ENCODE measurements at places on chromosomes 11 and 22.

- DNase-seq, result no peak
Measured at GRCh38 chr11:33731723-33732531, 4.3 kb downstream of the CD59 start.

DNA sequence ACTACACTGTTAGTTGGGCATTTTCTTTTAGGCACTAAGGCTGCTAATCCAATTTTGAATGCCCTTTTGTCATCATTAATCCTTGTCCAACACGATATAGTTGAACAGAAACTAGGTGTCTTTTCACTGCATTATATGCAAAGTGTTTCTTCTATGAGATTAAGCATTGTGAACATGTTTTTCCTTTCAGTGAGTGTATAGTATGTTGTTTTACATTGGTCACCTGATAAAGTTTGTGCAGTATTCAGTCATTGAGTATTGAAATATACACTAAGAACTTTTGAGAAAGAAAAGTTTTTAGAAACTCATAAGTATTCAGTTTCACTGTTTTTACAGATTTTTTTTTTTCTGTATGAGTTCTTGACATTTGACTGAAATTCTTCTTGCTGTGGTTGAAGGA, 59.0 kb downstream of the ZC3H12C start:
- no peak for DNase-seq

DNA sequence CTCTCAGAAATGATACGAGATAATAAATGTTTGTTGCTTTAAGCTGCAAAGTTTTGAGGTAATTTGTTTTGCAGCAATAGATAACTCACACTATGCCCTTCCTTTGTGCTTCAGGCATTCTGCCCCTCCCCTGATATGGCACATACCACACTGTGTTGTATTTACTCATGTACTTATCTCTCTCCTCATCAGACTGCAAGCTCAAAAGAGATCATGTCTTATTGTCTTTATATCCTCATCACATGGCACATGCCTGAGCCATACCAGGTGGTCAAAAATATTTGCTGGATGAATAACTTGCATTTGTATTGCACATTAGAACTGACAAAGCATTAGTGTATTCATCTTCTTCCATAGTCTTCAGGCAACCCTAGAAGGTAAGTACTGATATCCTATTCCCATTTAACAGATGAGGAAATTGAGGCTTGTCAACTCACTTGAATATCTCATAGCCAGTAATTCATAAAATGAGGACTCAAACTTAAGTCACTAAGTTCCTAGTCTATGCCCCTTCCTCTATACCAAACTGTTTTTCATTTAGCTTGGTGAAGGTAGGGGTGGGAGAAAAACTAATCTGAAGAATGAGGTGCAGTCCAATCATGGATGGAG, 83.9 kb upstream of the EED start:
- DNase-seq, result no peak

DNA sequence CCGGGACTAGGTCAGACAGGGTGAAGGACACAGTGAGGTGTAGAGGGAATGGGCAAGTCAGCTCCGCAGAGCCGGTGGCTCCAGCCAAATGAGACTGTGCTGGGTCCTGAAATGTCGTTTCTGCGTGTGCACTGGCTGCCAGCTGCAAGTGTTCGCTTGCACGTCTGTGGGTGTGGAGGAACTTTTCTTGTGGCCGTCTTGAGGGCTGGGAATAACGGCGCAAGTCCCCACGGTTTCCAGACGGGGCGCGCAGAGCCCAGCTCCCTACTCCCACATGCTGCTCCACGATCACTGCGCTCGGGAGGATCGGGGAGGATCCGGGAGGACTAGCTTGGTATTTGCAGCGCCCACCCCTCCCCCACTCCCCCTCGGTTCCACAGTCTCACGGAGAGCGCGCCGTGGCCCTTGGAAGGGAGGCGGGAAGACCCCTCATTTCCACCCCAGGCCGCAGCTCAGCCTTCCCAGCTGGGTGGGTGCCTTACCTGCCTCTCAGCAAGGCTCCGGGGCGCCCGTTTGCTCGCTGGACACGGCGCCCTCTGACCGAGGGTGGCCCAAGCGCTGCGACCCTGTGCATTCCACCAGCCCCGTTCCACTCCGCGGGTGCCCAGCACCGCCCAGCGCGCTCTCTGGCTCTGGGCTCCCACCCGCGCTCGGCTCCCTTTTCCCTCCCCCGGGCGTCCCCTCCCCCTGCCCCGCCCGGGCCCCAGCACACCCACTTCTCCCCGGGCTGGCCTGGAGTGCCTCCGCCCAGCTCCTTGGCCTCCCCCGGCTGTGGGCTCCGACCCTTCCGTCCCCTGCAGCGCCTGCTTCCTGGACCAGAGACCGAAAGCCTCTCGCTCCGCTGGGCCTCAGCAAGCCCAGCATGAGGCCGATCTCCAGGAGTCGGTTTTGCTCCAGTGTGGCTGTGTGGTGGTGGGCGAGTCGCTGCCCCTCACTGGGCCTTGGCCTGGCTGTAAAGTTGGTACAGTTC, at the start of gene KCNE3:
Gene KCNE3 (minus strand): TSS at position 634 of the 970 bp plus-strand sequence. CDS start 9,986 bp downstream, outside the sequence.
- DNase-seq, result no peak

- no peak for DNase-seq
Measured at GRCh38 chr11:31303644-31304180, 65.8 kb downstream of the DCDC1 start.

- DNase-seq, result no peak
Measured at GRCh38 chr22:45262195-45262930, 21.7 kb upstream of the KIAA0930 start.

- DNase-seq, result no peak
Measured at GRCh38 chr11:32421992-32422391, 13.3 kb downstream of the WT1 start.

DNA sequence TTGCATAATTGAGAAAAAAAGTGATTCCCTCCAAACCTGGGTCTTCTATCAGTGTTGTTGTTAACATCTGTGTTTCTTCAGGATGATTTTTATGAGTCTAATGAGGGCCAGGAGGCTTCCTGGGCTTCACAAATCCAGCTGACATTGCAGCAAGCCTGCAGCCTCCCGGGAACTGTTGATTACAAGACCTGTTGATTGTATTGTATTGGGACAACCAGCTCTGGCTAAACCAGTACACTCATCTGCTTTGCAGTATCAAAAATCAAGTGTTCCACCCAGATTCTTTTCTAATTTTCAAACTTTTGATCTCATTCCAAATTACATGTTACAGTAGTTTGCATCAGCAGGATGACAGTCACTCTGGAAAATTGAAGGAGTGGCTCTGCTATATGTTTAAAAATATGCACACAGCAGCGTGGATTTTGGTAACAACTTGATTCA, 16.1 kb upstream of the PRSS23 start:
- DNase-seq, result no peak

DNA sequence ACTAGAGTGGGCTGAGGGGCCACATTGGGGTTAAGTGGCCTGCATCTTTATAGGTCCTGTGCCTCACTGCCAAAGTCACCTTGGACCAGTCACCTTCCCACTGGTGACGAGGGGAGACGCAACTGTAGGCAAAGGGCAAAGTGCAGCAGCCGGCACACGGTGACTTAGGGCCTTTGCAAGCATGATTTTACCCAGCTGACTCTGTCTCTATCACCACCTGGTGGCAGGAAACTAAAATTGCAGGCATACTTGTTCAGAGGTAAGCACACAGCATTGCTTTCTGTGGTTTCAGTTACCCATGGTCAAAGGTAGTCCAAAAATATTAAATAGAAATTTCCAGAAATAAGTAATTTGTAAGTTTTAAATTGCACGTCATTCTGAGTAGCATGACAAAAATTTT, 1164.4 kb downstream of the BRD1 start:
- no peak for DNase-seq

DNA sequence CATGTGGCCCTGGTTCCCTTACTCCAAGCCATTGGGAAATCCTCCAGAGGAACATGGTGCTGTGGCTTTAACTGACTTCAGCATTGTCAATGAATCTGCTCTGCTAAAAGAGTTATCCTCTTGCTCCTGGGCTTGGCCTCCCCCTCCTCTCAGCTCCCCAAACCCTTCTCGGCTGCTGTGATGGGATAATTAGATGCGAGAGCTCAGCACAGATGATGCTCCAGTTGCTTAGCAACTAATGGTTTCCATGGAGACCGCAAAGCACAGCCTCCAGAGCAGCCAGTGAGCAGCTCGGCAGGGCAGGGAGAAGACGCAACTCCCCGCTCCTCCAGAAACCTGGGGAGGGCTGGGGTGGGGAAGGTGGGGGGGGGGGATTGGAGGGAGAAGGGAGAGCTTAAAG, 2.8 kb upstream of the UPK2 start:
- DNase-seq, result no peak

GRCh38 chr11:36131721-36132397, 157.4 kb downstream of the COMMD9 start:
- peak; percentile 14 for DNase-seq

- DNase-seq, result no peak
Measured at GRCh38 chr11:123103326-123103980, 41.5 kb upstream of the HSPA8 start.

- no peak for DNase-seq
Measured at GRCh38 chr11:36628765-36629244, 30.8 kb upstream of the RAG2 start.

GRCh38 chr11:80593648-80594374, 1153.0 kb upstream of the TENM4 start:
- no peak for DNase-seq

DNA sequence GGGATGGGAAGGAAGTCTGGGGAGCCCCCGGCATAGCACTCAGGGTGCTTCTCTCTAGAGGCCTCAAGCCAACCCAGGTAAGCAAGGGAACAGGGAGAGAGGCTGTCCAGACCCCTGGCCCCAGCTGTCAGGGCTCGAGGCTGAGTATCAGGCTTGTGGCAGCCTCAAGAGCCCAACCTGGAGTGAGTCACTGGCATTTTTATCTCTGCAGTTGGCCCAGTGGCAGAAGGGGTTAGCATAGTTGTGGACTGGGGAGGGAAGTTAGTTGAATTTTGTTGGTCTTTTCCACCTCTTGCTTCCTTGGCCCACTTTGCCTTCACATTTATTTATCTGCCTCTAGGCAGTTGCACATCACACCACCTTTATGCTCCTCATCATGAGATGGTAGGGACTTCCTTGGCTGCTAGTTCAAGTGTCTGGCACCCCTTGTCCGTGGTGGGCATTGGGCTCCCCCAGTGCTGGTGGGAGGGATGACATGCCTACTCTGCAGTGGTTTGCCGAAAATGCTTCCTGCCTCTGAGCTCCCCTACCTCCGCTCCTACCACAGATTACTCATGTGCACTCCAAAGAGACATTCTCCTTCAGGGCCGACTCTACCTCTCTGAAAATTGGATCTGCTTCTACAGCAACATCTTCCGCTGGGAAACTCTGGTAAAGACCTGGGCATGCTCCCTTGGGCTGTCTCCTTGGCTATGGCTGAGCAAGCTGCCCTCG, 60.1 kb downstream of the SCN3B start:
- DNase-seq, result no peak

DNA sequence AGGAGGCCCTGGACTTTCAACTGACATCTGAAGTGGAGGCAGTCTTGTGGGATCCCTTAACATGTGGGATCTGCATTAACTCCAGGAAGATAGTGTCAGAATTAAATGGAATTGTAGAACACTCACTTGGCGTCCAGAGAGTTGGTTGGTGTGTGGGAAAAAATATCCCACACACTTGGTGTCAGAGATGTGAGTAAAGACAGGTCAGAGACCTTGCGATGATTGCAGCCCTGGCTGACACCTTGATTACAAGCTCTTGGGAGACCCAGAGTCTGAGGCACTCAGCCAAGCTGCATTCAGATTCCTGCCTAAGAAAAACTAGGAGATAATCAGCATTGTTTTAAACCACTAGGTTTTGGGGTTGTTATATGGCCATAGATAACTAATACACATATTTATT, 7.2 kb upstream of the TPCN2 start:
- DNase-seq, result no peak

- DNase-seq, result no peak
Measured at GRCh38 chr11:98507208-98507607, 513.5 kb upstream of the CNTN5 start.

GRCh38 chr11:107011977-107012376, 6.3 kb downstream of the GUCY1A2 start:
- no peak for DNase-seq

GRCh38 chr11:14044916-14045315, 82.4 kb downstream of the SPON1 start:
- no peak for DNase-seq

DNA sequence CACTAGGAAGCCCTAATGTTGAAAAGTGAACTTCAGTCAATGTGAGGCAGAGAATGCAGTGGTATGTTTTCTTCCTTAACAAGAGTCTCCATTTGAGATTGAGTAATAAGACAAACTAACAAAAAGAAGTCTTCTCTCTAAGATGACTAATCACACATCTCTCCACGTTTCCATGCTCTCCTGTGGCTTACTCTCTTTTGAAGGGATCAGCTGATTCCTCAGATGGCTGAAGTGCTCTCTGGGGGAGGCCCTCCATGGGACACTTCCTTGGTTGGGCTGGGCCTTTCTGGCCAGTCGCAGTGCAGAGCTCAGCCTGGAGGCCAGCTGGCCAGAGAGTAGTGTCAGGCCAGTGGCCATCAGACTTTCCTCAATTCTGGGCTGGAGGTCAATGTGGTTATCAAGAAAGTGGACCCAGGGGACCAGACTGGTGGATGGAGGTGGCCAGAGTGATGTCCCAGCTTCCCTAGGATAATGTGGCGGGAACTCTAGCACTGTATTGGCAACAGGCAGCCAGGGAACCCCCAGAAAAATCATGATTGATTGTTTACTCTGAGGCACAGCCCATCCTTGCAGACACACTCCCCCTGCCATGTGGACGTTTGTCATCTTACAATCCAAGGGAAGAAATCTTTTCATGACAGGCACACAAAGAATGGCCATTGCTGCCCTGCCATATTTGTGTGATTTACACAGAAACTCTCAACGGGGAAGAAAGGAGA, 14.5 kb downstream of the CSRP3 start:
- no peak for DNase-seq

GRCh38 chr11:81744336-81745116, 989.1 kb downstream of the FAM181B start:
- DNase-seq, result no peak

GRCh38 chr22:50683086-50683993, 10.7 kb downstream of the SHANK3 start:
- DNase-seq, result no peak

DNA sequence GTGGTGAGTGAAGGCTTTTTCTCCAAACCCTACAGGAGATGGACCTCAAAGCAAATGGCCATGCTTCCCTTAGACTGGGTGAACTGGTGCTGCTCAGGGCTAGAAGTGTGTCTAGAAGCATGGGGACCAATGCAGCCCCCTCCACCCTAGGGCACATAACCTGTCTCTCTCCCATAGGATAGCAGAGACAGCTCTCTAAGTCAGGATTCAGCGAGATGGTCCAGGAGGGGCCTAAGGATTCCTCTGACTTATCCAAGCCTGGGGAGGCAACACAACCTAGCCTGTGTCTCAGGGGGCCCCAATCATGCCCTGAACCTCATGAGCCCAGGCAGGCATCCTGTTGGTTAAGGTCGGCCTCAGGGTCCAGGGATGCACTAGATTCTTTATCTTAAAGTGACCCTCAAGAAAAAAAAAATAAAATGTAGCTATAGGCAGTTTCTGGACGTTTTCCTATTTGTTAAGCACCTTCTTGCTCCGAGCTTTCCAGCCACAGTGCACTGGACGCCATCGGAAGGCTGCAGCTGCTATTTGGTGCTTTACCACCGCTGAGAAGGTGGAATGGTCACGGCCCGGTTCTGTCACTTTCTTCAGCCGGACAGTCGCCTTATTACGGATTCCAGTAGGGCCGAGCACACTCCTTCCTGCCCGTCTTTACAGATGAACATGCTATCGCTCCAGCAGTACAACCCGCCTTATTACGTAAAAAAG, 5.0 kb upstream of the CCND1 start:
- DNase-seq, result no peak

All from NK-92 treated with Interleukin-12 subunit alpha and Interleukin-12 subunit beta, amount 100 ng/mL, for 24 hours (cell line).